Ovary (tissue), 10 donors: ENCODE measurements at places on chromosomes 11 and 22. TPM values are rescaled to one million over a fixed set of nuclear protein-coding genes. Genes with fewer than 3 reads are reported as not detected.

The OR51B2 gene
- not detected for polyA plus RNA-seq

The PLAAT3 gene
- 128 TPM for polyA plus RNA-seq

The LRRC74B gene
- polyA plus RNA-seq = 0.03 TPM

The KLHDC7B gene
- 0.13 TPM for polyA plus RNA-seq

The CHRDL2 gene
- polyA plus RNA-seq = 5.1 TPM

The DNAJC24 gene
- 5.3 TPM for polyA plus RNA-seq

The CHADL gene
- polyA plus RNA-seq = 0.08 TPM

The BCO2 gene
- polyA plus RNA-seq = 1.2 TPM

The OR9G1 gene
- polyA plus RNA-seq = not detected

The ANO5 gene
- 0.48 TPM for polyA plus RNA-seq

The GGTLC2 gene
- not detected for polyA plus RNA-seq

The SSH3 gene
- polyA plus RNA-seq = 18.1 TPM

The KCNJ5 gene
- 0.42 TPM for polyA plus RNA-seq

The SLC22A12 gene
- polyA plus RNA-seq = not detected

The NXPE2 gene
- 0.10 TPM for polyA plus RNA-seq

The SAA4 gene
- not detected for polyA plus RNA-seq

The TMEM151A gene
- not detected for polyA plus RNA-seq

The MS4A6E gene
- polyA plus RNA-seq = not detected

The RNF141 gene
- 23.1 TPM for polyA plus RNA-seq

The TRIM6 gene
- 6.1 TPM for polyA plus RNA-seq

The SMTNL1 gene
- polyA plus RNA-seq = not detected

The KCTD14 gene
- 0.73 TPM for polyA plus RNA-seq

The MAPK8IP1 gene
- polyA plus RNA-seq = 3.7 TPM

The PDE3B gene
- polyA plus RNA-seq = 0.13 TPM

The APOBEC3C gene
- 35.1 TPM for polyA plus RNA-seq

The SYT12 gene
- polyA plus RNA-seq = 0.05 TPM

The LDHAL6A gene
- polyA plus RNA-seq = 0.84 TPM

The ART1 gene
- polyA plus RNA-seq = not detected

The CYP2D6 gene
- 0.28 TPM for polyA plus RNA-seq

The OR10D3 gene
- not detected for polyA plus RNA-seq

The CRYBB2 gene
- not detected for polyA plus RNA-seq
